ENCODE measurements at places on chromosomes 5 and 9. TPM values are rescaled to one million over a fixed set of nuclear protein-coding genes. Genes with fewer than 3 reads are reported as not detected.

- DNase-seq: no peak
These were observed 477.6 kb upstream of the CD180 start for GRCh38 chr5:67674159-67674655.

DNA sequence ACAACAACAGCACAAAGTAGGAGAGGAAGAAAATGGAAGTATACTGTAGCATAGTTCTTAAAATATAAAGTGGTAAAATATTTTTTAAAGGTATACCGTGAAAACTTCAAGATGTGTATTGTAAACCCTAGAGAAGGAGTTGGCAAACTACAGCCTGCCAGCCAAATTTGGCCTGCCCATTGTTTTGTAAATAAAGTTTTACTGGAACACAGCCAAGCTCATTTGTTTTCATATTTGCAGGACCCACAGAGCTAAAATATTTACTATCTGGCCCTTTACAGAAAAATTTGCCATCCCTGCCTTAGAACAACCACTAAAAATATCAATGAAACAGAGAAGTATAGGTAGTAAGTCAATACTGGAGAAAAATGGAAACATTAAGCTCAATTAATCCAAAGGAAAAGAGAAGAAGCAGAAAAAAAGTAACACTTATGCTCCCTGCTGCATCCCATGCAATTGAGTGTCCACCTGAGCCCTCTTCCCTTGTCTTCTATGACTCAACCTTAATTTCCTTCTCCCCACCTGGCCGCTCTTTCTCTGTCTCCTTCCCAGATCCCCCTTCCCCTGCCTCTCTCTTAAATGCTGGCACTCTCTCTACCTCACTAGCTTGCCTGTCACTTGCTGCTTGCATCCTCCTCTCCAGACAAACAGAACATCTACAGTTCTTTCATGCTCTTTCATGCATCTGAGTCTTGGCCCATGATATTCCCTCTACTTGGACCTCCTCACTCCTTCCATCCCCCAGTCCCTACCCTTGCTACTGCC lies 50.6 kb upstream of the FER start:
- no peak for DNase-seq

DNA sequence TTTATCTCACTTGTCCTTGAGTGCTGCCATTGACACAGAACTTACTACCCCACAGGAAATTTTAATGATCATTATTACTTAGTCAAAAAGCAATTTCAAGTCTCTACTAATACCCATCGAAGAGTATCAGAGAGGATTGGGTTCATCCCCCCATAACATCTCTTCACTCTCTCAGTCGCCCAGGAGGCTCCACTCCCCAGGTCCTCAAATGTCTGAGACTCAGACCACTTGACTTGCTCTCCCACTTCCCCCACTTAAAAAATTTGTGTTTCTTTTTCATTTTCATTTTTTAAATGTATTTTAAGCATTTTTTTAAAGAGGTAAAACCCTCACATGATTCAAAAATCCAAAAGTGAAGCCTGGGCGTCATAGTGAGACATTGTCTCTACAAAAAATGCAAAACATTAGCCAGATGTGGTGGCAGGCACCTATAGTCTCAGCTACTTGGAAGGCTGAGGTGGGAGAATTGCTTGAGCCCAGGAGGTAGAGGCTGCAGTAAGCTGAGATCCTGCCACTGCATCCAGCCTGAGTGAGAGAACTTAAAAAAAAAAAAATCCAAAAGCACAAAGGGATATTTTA lies 56.8 kb upstream of the TRAF1 start:
- DNase-seq: no peak

DNA sequence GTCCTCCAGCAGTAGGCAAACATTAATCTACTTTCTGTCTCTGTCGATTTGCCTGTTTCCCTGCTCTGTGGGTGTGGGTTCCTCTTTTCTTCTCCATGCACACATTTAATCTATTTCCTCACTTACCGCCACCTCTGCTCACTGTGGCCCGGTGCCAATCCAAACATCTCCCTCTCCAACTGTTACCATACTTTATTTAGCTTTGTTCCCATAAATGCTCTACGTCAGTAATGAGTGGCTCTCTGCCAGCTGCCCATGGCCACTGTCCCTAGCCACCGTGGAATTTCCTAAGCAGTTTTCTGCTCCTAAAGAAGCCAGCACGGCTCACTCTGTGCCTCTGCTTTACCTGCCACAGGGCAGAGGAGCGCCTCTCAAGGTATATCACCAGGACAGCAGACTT lies 19.5 kb upstream of the GOLPH3 start:
- DNase-seq: no peak

GRCh38 chr9:136403915-136404800 lies 4.2 kb upstream of the SNAPC4 start:
- no peak for DNase-seq

DNA sequence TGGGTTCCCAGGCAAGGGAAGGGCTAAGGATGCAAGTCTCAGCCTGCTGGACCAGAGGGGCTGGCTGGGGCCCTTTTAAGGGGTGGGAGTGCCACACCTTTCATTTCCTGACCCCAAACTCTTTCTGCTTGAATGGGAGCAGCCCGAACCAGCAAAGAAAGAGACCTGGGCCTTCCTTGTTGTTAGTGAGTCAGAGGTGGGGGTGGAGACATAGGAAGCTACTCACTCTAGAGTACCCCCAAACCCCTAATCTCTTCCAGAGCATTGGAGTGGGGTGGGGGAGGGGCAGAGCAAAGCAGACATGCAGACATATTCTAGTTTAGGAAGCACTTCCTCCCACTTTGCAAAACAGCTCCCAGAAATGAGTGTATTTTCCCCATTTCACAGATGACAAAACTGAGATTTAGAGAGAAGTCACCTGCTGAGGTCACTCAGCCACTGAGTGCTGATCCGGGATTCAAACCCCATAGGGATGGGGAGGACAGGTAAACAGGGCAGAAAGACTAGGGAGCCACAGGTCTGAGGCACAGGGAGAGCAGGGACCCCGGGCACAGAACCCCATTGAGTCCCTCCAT lies 6.0 kb upstream of the AQP3 start:
- no peak for DNase-seq

DNA sequence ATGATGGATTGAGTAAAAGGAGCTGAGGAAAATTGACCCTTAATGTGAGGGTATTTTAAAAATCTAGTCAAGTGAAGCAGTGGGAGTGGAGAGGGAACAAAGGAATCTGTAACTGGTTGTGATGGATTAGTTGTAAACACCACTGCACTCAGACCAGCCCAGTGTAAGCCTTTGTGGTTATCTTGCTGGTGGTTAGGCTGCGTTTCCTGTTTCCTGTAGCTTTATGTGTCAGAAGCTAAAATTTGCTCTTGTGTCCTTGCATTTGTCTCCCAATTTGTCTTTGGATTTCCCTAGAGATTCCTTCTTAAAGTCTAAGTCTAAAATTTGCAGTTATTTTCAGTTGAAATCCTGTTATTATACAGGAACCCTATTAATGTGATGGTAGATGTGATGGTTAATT lies 6.3 kb downstream of the IFNA21 start:
- DNase-seq: no peak

DNA sequence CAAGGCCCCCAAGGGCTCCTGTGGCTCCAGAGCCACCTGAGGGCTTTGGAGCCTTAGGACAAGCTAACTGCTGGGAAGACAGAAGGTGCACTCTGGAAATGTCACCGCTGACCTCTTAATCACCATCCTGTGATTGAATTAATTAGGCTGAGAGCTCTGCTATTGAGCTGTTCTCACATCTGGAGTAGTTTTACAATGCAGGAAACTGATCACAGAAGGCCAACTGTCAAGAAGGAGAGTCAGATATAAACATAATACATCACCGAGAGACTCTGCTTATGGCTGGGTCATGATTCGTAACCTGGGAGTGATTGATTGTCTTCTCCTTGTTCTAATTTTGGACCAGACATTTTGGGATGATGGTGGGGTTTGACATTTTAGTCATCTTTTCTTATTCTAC lies 226.1 kb downstream of the SLIT3 start:
- DNase-seq: no peak

- DNase-seq: no peak
These were observed 85.5 kb downstream of the PALM2AKAP2 start for GRCh38 chr9:109865521-109865920.

- DNase-seq: no peak
These were observed 110.6 kb downstream of the ADAMTS2 start for GRCh38 chr5:179234563-179235135.

DNA sequence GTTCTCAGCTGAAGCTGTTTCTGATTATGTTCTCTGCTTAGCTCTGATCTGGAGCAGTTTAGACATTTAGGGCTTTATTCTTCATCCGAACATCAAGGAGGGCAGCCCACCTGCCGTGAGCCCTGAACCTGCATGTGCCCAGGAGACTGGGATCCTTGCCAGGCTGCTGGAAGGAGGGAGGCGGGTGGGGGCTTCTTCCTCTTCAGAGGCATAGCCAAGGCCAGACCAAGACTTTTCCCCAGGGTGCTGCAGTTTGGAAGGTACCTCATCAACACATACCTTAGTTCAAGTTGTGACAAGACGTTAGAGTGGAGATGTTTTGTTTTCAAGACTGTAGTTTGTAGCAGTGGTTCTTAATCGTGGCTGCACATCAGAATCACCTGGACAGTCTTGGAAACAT lies 64.9 kb downstream of the RALGPS1 start:
- DNase-seq: no peak

- DNase-seq: no peak
These were observed 47.5 kb downstream of the NKD2 start for GRCh38 chr5:1055896-1056610.

DNA sequence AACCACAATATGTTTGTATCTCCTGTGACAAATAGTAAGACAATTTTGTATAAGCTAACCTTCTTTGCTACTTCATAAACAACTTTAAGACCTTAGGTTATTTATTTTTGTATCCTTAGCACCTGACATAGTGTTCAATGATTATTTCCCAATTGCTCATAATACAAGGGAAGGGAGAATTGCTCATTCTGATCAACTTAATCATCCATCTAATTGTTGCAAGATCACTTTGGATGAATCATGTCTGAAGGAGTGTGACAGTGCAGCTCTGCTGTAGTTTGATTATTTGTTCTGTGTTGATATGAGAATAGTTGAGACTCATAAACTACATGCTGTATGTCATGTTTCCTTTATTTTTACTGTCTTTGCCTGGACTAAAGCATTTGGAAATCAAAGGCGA lies 721.3 kb upstream of the SEMA6A start:
- no peak for DNase-seq

DNA sequence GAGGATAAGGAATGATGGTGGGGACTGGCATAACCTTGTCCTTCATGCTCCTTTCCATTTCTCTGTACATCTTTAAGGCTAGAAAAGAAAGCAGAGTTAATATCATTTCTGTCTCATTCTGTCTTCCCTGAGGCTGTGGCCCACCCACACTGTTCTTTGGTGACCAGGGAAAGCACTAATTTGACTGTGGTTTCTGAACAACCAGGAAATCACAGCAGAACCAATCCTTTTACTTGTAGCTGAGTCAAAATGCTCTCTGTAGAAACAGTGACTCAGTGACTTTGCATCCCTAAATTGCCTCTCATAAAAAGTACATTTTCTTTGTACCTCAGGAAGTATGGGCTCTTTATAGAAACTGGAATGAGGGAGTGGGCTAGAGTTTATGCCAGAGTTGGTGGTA lies 28.1 kb downstream of the IL33 start:
- no peak for DNase-seq

DNA sequence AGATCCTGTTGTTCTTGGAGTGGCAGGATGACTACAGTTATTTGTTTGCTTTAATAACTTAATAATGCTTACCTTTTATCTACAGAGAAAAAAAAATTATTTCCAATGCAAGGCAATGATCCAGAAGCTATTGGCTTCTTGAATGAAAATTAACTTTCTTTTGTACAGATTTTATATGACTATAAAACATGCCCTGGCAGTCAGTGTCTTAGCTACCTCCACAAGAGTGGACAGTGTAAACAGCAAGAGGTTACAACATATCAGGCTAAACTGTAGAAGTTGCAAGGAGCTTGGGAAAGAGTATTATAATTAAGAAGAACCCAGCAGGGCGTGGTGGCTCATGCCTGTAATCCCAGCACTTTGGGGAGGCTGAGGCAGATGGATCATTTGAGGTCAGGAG lies 49.1 kb downstream of the BNC2 start:
- DNase-seq: no peak

DNA sequence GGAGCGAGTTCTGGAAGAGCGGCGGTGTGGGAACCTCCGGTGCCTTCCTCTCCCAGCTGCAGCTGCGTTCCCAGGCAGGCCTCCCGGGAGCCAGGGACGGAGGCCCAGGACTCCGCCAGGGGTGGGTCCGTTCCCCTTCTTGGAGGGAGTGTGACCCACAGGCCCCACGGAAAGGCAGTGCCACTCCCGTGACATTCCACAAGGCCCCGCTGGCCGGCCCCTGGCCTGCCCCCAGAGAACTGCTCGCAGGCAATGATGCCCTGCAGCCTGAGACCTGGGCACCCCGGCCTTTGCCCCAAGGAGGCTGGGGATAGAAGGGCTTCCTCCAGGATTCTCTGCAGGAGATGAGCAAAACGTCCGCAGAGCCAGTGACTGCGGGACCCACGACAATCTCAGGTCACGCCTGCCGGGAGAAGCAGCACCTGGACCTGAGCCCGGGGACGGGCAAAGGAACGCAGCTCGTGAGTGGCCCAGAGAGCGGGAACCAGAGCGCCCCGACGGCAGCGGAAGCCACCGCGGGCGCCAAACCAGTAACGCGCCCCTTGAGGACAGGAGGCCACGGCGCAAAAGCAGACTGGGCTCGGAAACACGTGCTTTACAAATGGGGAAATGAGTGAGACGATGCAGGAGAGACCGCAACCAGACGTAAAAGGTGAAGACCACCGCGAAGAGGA lies 9.3 kb downstream of the OBP2B start:
- no peak for DNase-seq

- no peak for DNase-seq
These were observed 77.8 kb downstream of the MVB12B start for GRCh38 chr9:126404459-126404858.

DNA sequence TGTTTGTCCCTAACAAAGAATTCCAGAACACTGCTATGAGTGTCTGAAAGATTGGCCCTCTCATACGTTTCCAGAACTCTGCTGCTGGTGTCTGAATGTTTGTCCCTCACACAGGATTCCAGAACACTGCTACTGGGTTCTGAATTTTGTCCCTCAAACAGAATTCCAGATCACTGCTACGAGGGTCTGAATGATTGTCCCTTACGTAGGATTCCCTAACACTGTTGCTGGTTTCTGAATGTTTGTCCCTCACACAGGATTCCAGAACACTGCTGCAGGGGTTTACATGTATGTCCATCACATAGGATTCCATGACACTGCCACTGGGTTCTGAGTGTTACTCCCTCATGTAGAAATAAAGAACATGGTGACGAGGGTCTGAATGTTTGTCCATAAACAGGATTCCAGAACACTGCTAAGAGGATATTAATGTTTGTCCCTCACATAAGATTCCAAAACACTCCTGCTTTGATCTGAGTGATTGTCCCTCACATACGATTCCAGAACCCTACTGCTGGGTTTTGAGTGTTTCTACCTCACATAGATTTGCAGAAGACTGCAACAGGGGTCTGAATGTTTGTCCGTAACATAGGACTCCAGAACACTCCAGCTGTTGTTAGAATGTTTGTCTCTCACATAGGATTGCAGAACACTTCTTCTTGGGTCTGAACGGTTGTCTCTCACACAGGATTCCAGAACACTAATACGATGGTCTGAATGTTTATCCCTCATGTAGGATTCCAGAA lies 214.4 kb downstream of the FOXD4L6 start:
- DNase-seq: no peak

Gene PCA3
- total RNA-seq: 0.16 TPM

Gene SLC34A1
- not detected for total RNA-seq

Gene SARDH
- 2.5 TPM for total RNA-seq

Gene STC2
- 0.31 TPM for total RNA-seq

Gene PCDHGA2
- 6.9 TPM for total RNA-seq

Gene IFNA13
- total RNA-seq: not detected

Gene CCDC180
- 8.1 TPM for total RNA-seq

Gene IFNA2
- not detected for total RNA-seq

Gene CDH12
- total RNA-seq: 38.4 TPM

Gene ACTBL2
- not detected for total RNA-seq

Gene CLTA
- 116 TPM for total RNA-seq

Gene PCSK5
- 16.5 TPM for total RNA-seq

Gene S1PR3
- total RNA-seq: 7.6 TPM
